ENCODE measurements at places on chromosomes 13 and 19.

DNA sequence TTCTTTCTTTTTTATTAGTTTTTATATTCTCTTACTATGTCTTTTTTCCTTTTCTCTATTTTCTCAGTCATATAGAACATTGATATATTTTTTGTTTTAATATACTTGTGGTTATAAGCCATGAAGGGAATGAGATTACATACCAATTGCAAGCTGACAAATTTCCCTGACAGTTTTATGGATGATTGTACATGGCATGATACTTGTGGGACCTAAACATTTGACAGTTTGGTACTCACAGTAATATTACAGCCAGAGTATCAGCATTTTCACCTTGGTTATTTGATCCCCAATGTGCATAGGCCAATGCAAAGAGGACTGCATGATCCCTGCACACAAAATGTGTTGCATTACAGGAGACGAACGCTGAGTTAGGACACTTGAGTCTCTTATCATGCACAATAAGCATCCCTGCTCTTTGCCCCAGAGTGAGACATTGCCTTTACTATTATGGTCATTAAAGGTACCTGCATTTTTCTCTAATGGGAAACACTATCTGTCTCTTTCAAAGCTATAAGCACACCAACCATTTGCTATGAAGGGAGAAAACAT, 713.4 kb upstream of the PCDH20 start:
- no peak for DNase-seq

DNA sequence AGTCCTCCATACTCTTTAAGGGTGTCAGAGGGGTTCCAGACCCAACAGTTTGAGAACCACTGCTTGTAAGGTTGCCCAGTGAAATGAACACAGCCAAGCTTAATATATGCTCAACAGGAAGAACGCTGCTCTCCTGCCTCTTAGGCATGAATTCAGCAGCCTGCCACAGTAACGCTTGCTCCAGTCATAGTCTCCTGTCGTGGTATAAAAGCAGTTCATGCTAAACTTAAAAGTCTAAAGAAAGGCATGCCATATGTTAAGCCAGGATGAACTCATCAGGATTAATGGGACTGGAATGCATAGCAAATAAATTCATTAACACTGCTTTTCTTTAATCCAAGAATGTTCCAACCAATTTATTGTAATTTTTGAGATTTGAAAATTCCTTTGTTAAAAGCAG, 38.7 kb downstream of the SLC7A1 start:
- no peak for DNase-seq

- no peak for DNase-seq
These were observed 1.0 kb upstream of the NCCRP1 start for GRCh38 chr19:39195755-39196154.

- no peak for DNase-seq
These were observed 413.5 kb upstream of the HTR2A start for GRCh38 chr13:47310401-47310800.

DNA sequence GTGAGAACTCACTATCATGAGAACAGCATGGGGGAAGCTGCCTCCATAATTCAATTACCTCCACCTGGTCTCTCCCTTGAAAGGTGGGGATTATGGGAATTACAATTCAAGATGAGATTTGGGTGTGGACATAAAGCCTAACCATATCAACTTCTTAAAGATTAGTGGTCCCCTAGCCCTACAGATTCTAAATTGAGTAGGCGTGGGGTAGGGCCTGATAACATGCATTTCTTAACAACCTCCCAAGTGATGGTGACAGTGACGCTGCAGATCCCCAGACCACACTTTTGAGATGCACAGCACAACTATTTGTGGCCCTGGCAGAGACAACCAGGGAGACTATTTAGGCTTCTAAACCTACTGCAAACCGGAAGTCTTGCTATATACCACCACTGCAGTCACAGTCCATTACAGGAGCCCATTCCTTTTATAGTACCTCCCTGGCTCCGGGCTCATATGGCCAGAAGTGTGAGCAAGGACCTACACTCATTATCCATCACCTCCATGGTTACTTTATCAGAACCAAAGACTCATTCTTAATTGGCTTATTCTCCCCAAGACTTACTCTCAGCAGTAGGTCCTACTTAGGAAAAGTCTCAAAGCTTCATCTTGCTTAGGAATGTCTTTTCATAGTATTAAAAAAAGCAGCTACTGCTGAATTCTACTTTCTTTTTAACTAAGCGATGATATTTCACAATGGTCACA, 2.1 kb upstream of the DPY19L3 start:
- DNase-seq: no peak

GRCh38 chr13:72638059-72638815, 89.2 kb downstream of the MZT1 start:
- DNase-seq: no peak

DNA sequence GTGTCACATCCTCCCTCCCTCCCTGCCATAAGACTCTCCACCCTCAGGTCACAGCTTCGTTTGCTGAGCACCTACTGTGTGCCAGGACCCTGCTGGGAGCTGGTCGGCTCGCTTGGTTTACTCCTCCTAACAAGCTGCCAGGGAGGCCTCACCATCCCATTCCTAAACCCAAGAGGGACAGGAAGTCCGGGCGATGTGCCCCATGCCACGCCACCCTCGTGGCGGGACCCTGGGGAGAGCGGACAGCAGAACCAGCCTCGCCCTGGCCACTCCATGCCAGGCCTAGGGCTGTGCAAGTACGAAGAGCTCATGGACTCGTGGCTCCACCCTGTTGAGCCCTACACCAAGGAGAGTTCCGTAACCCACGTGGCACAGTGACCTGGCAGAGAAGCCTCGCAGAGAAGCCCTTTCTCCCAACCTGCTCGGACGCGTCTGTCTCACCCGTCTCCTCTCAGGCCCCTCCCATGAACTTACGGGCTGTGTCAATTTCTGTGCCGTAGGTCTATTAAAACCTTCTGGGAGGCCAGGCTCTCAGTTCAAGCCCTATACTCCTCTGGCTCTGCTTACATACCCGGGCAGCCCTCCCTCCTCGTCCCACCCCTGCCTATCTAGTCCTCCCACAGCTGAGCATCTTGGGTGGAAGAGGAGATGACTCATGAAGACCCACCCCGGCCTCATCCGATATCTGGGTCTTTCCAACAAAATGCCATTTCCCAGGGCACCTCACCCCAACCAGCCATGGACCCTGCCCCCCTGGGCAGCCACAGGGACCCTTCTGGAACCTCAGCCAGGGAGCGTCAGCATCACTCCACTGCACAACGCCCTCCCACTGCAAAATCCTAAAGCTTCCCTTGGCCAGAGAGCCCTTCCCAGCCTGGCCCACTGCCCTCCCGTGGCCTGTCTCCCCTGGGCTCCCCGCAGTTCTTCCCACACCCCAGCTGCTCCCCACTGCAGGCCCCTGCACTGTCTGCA, 2.6 kb downstream of the UBXN6 start:
- DNase-seq: no peak

DNA sequence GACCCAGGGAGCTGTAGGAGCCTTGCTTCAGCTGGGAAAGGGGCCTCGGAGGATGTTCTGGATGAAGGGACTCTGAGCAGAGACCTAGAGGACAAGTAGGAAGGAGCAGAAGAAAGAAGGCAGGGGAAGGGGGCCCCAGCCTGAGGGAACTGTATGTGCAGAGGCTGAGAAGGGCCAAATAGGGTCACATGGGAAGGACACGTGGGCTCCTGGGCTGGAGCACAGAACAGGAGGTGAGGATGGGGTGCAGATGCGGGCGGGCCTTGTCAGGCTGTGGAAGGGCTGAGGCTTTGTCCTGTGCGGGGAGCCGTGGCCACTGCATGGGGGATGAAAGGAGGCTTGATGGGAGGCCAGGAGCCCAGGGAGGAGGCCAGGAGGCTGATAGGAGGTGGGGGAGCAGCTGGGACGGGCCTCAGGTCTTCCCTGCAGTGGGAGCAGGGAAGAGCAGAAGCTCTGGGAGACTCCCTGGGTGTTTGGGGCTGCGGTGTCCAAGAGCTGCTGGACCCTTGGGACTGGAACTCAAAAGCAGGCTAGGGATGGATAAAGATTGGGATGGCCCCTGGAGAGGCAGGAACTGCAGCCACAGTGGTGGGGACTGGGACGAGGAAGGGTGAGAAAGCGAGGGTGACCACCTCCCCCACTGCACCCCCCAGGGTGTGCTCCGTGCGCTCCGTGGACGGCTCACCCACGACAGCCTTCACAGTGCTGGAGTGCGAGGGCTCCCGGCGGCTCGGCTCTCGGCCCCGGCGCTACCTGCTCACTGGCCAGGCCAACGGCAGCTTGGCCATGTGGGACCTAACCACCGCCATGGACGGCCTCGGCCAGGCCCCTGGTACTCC, 11.4 kb upstream of the LTBP4 start:
- no peak for DNase-seq
